ENCODE measurements at places on chromosomes 5 and 9. TPM values are rescaled to one million over a fixed set of nuclear protein-coding genes. Genes with fewer than 3 reads are reported as not detected.

DNA sequence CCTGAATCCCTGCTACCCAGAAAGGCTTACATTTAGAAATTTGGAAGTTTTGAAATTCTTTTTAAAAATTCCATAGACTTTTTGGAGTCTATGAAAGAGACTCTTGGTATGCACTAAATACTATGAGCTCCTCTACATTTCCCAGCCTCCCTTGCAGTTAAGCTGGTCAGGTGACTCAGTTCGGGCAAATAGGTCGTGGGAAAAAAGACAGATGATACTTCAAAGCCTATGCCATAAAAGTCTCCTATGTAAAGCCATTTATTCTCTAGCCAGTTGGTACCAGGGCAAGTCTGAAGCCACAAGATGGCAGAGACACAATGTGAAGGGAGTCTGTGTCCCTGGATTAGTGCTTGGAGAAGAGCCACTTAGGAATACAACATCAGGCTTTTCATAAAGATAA lies 101.8 kb downstream of the BOD1 start:
- DNase-seq, result no peak
- H3K4me3 ChIP-seq, result no peak overlapping the region
- no peaks in the 10 kb centered on the region for H3K4me1 ChIP-seq
- peaks cover 20% of the 10 kb centered on the region for H3K27me3 ChIP-seq

- no peak for DNase-seq
- peak overlapping the region; percentile 24 for H3K4me3 ChIP-seq
These were observed 114.4 kb downstream of the AUH start for GRCh38 chr9:91247278-91247677.

DNA sequence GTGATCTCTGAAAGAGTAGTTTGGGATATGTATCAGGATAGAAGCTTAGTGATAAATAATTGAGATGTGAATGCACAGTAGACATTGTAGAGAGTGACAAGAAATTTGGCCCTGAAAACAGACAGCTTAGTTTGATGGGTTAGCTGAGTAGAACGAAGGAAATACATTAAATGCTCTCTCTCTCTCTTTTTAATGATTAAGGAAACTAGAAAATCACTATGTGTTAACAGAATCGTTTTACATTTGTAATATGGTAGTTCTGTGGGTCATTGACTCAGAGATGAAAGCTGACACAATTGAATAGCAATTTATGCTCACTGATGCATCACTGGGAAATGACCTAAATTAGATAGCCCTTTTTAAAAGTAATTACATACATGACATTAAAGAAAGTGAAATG lies 739.8 kb upstream of the PTPRD start:
- no peak overlapping the region for H3K4me3 ChIP-seq
- H3K27ac ChIP-seq, result no peak overlapping the region
- no peaks in the 10 kb centered on the region for H3K36me3 ChIP-seq
- no peaks in the 10 kb centered on the region for H3K27me3 ChIP-seq

- H3K4me1 ChIP-seq, result peaks cover 42% of the 10 kb centered on the region
- DNase-seq, result no peak
- H3K27ac ChIP-seq, result peak overlapping the region; percentile 63
- peaks cover 16% of the 10 kb centered on the region for H3K27me3 ChIP-seq
These were observed 3.9 kb downstream of the NIPAL4 start for GRCh38 chr5:157463621-157464518.

The ARL15 gene
- 13.0 TPM for total RNA-seq

The LCP2 gene
- 282 TPM for total RNA-seq

DNA sequence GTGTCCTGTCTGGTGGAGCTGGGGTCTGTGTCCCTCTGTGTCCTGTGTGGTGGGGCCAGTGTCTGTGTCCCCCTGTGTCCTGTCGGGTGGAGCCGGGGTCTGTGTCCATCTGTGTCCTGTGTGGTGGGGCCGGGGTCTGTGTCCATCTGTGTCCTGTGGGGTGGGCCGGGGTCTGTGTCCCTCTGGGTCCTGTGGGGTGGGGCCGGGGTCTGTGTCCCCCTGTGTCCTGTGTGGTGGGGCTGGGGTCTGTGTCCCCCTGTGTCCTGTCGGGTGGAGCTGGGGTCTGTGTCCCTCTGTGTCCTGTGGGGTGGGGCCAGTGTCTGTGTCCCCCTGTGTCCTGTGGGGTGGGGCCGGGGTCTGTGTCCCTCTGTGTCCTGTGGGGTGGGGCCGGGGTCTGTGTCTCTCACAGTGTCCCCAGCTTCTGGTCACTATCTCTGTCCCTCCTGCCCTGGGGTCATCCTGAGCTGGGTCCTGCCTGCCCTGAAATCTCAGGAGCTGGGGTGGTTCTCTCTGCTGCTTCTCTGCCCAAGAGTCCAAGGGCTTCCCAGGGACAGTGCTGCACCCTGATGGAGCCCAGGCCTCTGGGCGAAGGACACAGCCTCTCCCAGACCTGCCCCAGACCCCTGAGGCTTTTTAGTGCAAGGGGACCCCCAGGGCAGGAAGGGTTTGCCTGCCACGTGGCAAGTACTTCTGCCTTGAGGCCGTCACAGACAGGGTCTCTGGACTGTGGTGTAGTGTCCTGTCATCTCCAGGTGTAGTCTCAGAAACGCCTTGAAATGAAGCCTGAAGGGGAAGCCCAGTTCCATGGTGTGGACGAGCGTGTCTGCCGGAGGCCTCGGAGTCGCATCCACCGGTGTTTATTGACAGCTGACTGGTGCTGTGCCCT lies 131.3 kb downstream of the RXRA start:
- DNase-seq, result no peak
- no peak overlapping the region for H3K4me3 ChIP-seq
- peak overlapping the region; percentile 90 for H3K27ac ChIP-seq
- H3K27me3 ChIP-seq, result no peaks in the 10 kb centered on the region

DNA sequence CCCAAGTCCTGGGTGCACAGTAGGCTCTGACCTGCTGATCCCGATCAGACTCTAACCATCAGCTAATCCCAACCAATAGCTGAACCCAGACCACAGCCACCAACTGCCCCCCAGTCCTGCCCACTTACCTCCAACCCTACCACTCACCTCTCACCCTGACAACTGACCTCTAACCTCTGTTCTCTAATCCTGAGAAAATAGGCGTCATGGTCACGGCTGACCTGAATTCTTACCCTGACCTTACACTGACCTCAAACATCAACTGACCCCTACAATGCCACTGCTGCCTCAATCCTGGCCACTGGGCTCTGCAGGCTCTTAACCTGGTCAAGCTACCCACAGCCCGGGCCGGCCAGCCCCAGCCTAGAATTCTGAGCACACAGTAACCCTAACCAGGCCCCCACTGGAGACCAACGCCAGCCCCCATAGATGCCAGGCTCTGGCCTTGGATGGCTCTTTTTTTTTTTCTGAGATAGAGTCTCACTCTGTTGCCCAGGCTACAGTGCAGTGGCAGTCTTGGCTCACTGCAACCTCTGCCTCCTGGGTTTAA lies 63.8 kb upstream of the ASS1 start:
- no peaks in the 10 kb centered on the region for H3K36me3 ChIP-seq
- no peaks in the 10 kb centered on the region for H3K4me1 ChIP-seq
- H3K4me3 ChIP-seq, result no peak overlapping the region
- no peak for DNase-seq
- H3K27ac ChIP-seq, result no peak overlapping the region

- no peak overlapping the region for H3K27ac ChIP-seq
- no peaks in the 10 kb centered on the region for H3K27me3 ChIP-seq
- no peak for DNase-seq
- no peaks in the 10 kb centered on the region for H3K36me3 ChIP-seq
- no peak overlapping the region for H3K4me3 ChIP-seq
These were observed 3.1 kb downstream of the BSPRY start for GRCh38 chr9:113352411-113352810.

DNA sequence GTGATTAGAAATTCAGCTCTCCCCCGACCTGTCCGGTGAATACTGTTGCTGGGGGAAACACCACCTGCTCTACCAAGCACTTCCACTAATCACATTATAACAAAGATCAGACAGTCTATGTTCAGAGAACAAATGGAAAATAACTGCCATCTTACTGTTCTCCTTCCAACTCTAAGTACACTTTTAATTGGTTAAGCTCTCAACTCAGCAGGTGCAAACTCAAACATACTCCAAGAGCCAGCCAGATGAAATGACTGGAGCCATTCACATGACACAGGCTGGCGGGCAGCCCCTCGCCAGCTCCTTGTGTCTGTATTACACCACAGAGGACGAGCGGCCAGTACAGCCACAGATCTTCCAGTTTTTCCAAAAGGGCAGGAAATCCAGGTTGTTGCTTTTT lies 16.1 kb downstream of the LIFR start:
- H3K4me3 ChIP-seq, result no peak overlapping the region
- H3K27me3 ChIP-seq, result peaks cover 30% of the 10 kb centered on the region
- DNase-seq, result no peak

The HAVCR1 gene
- total RNA-seq, result 26.5 TPM

DNA sequence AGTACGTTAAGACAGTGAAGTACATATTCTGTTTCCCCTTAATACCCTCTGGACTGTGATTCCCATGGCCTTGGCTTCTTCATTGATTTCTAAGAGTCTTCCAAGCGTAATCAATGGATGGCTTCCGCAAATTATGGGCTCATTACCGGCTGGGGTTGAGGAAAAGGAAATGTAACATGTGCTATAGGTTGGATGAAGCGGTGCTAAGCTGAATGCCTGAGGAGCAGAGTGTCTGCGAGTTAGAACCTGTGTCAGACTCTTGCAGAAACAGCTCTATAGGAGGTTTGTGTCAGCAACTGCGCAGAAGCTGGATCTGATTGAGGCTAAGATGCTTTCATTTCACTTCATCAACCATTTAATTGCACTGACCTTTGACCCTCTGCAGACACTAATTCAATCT lies 114.3 kb upstream of the CDH18 start:
- H3K4me1 ChIP-seq, result no peaks in the 10 kb centered on the region
- no peaks in the 10 kb centered on the region for H3K27me3 ChIP-seq
- H3K4me3 ChIP-seq, result no peak overlapping the region
- no peak overlapping the region for H3K27ac ChIP-seq
- peaks cover 7% of the 10 kb centered on the region for H3K36me3 ChIP-seq

DNA sequence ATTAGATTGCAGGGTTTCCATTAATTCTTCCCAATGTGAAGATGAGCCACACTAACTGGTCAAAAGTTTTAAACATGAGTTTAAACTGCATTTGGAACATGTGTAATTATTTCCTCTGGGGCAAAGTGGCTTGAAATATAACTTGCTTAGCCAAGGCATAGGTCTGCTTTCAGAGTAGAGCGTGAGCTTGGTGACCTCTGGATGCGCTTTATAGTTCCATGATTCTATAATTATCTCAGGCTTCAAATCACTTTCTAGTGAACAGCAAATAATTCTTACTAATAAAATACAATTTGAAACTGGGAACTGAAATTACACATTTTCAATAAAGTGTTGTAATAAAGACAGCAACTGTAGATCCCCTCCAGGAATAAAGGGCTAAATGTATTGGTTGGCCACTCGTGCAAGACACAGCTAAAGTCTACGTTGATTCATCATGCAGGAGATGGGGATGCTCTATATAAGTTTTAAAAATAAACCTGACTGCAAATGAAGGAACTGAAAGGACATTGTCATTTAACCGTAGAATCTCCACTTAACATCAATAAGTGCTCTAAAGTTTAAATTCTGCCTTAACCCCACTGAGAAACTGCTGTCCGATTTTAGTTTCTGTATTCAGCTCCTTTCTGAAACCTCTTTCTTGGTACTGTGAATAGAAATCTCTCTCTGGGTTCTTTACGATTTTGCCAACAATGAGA lies 460.0 kb downstream of the PSAT1 start:
- no peaks in the 10 kb centered on the region for H3K27me3 ChIP-seq
- no peak overlapping the region for H3K27ac ChIP-seq

GRCh38 chr9:18857769-18858168 lies 175.2 kb downstream of the SAXO1 start:
- no peaks in the 10 kb centered on the region for H3K36me3 ChIP-seq
- no peaks in the 10 kb centered on the region for H3K4me1 ChIP-seq
- H3K27ac ChIP-seq, result no peak overlapping the region
- H3K4me3 ChIP-seq, result no peak overlapping the region
- DNase-seq, result no peak

The AMBP gene
- total RNA-seq, result not detected

The TAF11L8 gene
- not detected for total RNA-seq

- no peaks in the 10 kb centered on the region for H3K27me3 ChIP-seq
- DNase-seq, result no peak
- H3K27ac ChIP-seq, result no peak overlapping the region
- H3K4me1 ChIP-seq, result peaks cover 39% of the 10 kb centered on the region
- H3K4me3 ChIP-seq, result no peak overlapping the region
These were observed 13.2 kb downstream of the CMYA5 start for GRCh38 chr5:79702606-79703380.

GRCh38 chr5:133287500-133287899 lies 235.7 kb downstream of the HSPA4 start:
- no peak for DNase-seq
- no peaks in the 10 kb centered on the region for H3K36me3 ChIP-seq
- H3K27me3 ChIP-seq, result no peaks in the 10 kb centered on the region

GRCh38 chr5:178287091-178287790 lies 54.6 kb upstream of the PHYKPL start:
- H3K36me3 ChIP-seq, result peaks cover 10% of the 10 kb centered on the region
- no peak overlapping the region for H3K4me3 ChIP-seq
- no peak overlapping the region for H3K27ac ChIP-seq
- no peaks in the 10 kb centered on the region for H3K4me1 ChIP-seq
- peaks cover 22% of the 10 kb centered on the region for H3K27me3 ChIP-seq

DNA sequence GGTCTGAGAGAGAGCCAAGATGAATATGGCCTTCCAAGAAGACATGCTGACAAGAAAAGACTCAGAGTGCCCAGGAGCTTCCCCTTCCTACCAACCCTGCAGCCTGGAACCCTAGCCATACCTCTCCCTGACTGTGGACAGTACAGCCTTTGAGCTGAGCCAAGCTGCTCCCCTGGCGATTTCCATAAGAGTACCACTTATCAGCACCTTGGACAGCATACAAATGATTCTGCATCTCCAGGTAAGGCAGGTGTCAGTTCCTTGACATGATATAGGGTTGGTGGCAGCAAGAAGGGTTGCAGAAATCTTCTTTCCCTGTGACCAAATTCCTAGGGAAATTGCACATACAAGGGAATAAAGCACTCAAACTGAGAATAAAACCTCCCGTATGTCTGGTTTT lies 58.3 kb downstream of the MFAP3 start:
- no peaks in the 10 kb centered on the region for H3K36me3 ChIP-seq
- no peak overlapping the region for H3K4me3 ChIP-seq
- DNase-seq, result no peak
- no peak overlapping the region for H3K27ac ChIP-seq

The GPR21 gene
- 3.0 TPM for total RNA-seq

The IL31RA gene
- 3.0 TPM for total RNA-seq
